AG08395 (cell line): ENCODE measurements at places on chromosomes 3 and 15.

DNA sequence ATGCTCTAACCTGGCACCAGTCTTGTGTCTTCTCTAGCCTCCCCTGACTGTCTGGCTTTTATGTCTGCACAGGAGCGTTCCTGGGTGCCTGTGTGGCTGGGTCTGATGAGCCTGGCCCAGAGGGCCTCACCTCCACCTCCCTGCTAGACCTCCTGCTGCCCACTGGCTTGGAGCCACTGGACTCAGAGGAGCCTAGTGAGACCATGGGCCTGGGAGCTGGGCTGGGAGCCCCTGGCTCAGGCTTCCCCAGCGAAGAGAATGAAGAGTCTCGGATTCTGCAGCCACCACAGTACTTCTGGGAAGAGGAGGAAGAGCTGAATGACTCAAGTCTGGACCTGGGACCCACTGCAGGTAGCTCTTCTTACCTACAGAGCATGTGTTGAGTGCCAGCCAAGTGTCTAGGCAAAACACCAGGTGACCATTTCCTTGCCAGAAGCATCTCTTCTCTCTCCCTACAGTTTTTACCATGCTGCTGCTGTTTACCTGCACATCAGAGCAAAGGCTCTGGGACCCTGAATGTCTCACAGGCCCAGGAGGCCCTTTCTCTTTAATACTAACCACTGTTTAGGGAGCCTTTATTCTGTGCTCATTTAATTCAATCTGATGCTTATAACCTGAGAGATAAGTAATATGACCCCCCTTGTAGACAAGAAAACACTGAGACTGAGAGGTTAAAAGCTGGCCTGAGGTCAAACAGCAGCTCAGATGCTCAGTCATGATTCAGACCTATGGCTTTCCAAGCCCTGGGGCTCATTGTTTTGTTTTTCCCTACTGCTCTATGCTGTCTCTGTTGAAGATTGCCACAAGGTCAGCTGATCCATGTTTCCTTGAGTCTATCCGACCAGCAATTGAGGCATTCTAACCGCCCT is 10.4 kb downstream of the PODXL2 start:
- DNase-seq, result peak; percentile 67

- no peak for DNase-seq
Measured at GRCh38 chr3:47825590-47825989, 22.7 kb downstream of the DHX30 start.

DNA sequence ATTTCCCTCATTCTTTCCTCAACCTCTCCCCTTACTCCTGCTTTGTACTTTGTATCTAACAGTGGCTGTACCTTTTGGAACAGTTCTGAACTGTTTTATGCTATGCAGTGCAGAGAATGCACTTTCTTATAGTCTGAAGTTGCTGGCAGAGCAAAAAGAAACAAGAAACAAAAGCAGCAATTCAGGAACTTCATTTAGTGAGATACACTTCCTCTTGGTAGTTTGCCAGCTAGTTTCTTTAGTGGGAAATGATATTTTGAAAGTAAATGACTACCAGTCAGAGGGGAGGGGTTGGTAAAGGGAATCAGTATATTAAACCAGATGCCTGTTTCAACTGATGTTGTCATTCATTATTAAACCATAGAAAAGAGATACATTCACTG is 55.0 kb upstream of the CHD2 start:
- DNase-seq, result no peak

- no peak for DNase-seq
Measured at GRCh38 chr3:67325231-67325630, 327.1 kb downstream of the KBTBD8 start.

DNA sequence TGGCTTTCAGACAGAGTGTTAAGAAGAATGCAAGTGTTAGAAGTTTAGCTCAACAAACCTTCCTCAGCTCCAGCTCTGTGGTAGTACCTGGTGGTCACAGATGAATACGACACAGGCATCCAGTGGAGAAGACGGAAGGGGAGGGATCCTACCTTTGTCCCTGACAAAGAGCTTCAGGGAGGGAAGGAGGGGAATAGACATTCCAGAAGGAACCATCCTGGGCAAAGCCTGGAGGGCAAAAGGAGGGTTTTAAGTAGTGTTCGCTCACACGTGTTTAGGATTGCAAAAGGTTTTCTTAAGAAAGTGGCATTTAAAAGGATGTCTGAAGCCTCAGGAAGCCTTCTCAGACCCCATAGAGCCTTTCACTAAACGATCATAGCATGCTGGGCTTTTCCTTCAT is 2.8 kb downstream of the CHCHD4 start:
- DNase-seq, result no peak

GRCh38 chr3:124213641-124214040 is 221.7 kb upstream of the ROPN1 start:
- no peak for DNase-seq

DNA sequence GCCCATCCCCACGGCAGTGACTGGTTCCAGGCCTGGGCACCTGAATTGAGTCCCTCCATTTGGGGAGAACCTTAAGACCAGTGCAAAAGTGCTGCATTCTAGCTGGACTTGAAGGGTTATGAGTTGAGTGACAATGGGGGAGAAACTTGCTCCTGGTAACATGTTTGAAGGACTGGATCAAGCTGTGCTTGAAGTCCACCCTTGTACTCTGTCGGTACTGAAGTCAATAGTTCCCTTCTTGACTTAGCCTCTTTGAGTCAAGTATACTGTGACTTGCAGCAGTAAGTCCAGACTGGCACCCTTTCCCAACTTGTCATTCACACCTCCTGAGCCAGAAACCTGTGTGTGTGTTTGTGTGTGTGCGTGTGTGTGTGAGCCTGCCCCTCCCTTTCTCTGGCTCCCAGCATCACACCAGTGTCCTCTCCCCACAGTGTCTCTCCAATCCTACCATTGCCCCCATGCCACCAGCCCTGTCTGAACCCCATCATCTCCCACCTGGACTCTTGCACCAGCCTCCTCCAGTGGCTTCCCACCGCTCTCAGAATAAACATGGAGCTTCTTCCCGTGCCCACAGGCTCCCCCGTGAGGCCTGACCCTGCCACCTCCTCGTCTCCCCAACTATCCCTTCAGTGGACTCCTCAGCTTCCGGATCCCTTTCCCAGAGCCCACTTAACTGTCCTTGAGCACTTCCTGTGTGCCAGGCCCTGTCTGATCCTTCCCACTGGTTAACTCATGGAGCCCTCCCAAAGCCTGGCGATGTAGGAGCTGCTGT is 10.2 kb upstream of the FBLN2 start:
- no peak for DNase-seq

DNA sequence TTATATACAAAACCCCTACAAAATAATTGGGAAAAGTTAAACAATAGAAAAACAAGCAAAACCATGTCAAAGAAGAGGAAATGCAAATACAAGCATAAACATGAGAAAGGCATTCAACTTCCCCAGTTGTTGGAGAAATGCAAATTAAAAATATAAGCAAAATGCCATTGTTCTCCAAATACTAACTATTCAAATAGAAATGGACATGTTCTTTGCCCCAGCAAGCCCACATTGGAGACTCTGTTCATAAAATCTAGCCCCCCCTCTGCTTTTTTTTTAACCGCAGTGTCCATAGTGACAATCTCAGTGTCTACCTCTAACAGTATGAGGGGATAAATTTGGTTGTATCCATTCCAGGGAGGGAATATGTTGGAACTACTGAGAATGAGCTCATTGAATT is 59.7 kb upstream of the LCTL start:
- no peak for DNase-seq

DNA sequence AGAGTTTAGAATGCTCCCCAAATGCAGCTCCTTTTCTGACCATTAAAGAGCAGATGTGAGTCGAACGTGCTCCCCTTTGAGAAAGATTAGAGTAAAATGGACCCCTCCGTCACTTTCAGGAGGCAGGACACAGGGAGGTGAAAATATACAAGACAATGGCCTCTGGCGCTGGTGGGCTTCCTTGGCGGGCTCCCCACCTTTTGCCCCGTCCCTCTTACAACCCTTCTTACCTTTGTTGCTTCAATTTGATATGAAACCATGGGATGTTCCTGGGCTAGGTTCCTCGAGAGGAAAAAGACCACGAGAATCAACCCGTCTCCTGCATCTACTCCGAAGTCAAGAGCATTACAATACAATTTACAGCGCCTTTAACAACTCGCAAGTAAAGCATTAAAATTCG is 214.2 kb downstream of the MEIS2 start:
- DNase-seq, result no peak

- DNase-seq, result no peak
Measured at GRCh38 chr3:130787422-130788068, 40.9 kb upstream of the PIK3R4 start.

GRCh38 chr3:195900436-195901355 is 7.7 kb downstream of the TNK2 start:
- peak; percentile 91 for DNase-seq

- peak; percentile 14 for DNase-seq
Measured at GRCh38 chr15:63715818-63716217, 117.9 kb downstream of the HERC1 start.

- no peak for DNase-seq
Measured at GRCh38 chr15:92411256-92411655, 17.6 kb downstream of the ST8SIA2 start.

DNA sequence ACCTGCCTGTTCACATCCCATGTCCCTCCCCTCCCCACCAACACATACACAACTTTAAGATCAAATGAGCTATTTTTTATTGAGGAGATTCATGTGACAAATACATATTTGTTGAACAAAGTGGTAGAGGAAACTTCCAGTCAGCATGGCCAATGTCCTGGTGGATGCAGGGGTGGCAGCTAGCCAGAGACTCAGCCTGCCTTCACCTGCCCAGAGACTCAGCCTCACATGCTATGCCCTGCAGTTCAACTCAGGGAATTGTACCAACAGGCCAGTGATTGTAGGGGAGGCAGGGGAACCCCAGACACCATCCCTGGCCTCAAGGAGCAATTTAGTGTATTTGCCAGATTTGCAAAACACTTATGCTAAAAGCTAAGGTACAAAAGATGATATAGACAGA is 136.6 kb downstream of the OPA1 start:
- no peak for DNase-seq

- no peak for DNase-seq
Measured at GRCh38 chr3:35241236-35241635, 398.1 kb upstream of the ARPP21 start.

DNA sequence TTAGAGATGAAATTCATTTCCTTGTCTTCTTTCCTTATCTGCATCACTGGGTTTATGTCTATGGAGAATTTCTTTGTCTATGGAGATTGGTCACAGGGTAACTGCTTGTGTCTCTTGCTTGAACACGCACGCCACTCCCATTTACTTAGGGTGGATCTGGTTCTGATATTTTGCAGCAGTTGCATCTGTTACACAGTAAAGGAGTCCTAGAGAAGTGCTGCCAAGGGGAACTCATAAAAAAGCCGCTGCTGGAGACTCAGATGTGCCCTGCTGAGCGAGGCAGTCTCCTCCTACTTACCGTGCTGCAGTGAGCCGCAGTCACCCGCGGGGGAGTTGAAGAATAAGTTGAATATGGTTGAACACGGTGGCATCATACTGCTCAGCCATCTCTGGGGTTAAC is 105.2 kb upstream of the KLHL25 start:
- DNase-seq, result no peak

DNA sequence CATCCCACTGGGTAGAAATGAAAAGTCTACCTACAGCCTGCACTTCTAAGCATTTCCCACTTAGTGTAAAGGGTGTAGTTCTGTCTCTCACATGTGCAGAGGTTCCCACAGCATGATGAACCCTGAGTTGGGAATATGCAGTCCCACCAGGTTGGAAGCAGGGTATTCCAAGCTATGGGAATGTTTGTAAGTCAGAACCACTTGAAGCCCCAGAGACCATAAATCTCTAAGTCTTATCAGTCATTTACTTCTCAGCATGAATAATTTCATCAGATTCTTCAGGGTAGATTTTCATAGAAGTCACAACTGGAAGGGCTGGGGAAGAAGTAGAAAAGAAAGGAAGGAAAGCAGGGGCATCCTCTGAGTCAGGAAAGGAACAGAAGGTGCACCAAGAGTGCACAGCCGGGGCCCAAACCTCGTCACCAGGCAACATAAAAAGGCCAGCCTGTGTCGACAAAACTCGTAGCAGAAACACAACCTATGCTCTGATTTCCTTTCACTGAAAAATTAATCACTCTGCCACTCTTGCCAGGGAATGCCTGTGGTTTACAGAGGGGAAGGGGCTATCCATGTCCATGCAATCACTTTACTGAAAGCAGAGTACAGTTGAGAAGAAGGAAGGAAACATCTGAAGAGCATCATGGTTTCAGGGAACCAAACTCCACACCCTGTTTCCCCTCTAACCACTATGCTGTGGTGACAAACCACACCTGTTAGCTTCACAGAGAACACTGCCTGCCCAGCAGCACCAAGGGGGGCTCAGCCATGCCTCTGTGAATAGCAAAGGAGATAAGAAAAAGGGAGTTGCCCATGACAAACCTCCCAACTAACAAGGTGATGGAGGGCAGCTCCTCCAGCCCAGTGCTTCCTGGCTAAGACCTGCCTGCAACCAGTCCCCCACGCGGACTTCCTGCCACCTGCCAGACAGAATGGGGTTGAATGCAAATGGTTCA is 40.5 kb downstream of the SH3BP5 start:
- no peak for DNase-seq

DNA sequence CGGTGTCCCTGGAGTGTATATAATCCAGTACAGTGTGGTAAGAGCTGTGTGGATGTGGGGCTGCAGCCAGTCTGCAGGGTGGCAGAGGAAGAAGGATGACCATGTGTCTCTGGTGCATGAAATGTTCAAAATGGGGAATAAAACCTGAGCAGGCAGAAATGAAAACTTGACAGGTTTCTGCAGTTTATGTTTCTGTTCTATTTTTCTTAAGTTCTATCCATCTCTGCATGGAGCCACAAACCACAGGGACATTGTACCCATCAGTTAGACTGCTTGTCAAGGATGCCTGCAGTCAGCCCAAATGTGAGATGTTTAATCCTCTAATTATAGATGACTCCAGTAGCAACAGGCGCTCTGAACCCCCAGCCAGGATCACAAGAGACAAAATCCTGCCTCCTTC is 216.7 kb downstream of the IL20RB start:
- DNase-seq, result no peak

GRCh38 chr3:77372634-77373346 is 332.9 kb downstream of the ROBO2 start:
- DNase-seq, result no peak

DNA sequence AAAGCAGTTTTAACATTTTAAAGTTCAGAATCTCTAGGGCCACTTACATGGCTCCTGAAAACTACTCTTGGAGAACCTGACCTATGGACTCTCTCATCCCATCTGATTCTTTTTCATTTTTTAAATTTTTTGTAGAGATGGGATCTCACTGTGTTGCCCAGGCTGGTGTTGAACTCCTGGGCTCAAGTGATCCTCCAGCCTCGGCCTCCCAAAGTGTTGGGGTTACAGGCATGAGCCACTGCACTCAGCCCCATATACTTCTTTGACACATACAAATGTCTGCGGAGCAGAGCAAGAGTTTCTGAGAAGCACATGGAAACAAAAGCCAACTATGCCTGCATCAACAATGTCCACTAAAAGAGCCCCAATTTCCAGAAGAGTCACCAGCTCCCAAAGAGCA is 189.8 kb downstream of the FOXP1 start:
- DNase-seq, result no peak
